Stimulated activated CD4-positive, alpha-beta T cell treated with anti-CD3 and anti-CD28 coated beads, Interleukin-12 subunit alpha, Interleukin-12 subunit beta, amount 100 ng/mL, for 4 hours (primary cell): ENCODE measurements at places on chromosomes 6 and 20.

GRCh38 chr6:7332090-7332745, 19.2 kb upstream of the SSR1 start:
- no peak for DNase-seq

GRCh38 chr6:151719070-151719469, 88.4 kb upstream of the ESR1 start:
- no peak for DNase-seq

- DNase-seq = no peak
Measured at GRCh38 chr6:25640891-25641290, 11.1 kb upstream of the SCGN start.

GRCh38 chr6:24920136-24920535, 15.6 kb downstream of the RIPOR2 start:
- DNase-seq = no peak

- DNase-seq = no peak
Measured at GRCh38 chr6:149223904-149224351, 93.6 kb upstream of the TAB2 start.

DNA sequence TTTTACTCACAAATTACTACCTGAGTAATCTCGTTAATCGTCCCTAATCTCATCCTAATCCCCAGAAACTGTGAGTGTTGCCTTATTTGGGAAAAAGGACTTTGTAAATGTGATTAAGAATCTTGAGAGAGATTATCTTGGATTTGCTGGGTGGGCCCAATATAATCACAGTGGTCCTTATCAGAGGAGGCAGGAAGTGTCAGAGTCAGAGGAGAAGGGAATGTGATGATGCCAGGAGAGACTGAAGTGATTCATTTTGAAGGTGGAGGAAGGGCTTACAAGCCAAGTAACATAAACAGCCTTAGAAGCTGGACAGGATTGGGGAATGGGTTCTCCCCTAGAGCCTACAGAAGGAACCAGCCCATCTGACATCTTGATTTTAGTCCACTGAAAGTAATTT, 16.7 kb downstream of the RPP21 start:
- DNase-seq = no peak

- DNase-seq = no peak
Measured at GRCh38 chr20:9918348-9918747, 79.5 kb upstream of the PAK5 start.

- peak; percentile 32 for DNase-seq
Measured at GRCh38 chr6:3259491-3259958, 778 bp downstream of the PSMG4 start.

- no peak for DNase-seq
Measured at GRCh38 chr6:89828988-89829471, 650 bp upstream of the CASP8AP2 start.

GRCh38 chr20:33311011-33311410, 28.0 kb downstream of the BPIFB1 start:
- no peak for DNase-seq

- DNase-seq = no peak
Measured at GRCh38 chr20:3432844-3433243, 25.4 kb upstream of the DNAAF9 start.

DNA sequence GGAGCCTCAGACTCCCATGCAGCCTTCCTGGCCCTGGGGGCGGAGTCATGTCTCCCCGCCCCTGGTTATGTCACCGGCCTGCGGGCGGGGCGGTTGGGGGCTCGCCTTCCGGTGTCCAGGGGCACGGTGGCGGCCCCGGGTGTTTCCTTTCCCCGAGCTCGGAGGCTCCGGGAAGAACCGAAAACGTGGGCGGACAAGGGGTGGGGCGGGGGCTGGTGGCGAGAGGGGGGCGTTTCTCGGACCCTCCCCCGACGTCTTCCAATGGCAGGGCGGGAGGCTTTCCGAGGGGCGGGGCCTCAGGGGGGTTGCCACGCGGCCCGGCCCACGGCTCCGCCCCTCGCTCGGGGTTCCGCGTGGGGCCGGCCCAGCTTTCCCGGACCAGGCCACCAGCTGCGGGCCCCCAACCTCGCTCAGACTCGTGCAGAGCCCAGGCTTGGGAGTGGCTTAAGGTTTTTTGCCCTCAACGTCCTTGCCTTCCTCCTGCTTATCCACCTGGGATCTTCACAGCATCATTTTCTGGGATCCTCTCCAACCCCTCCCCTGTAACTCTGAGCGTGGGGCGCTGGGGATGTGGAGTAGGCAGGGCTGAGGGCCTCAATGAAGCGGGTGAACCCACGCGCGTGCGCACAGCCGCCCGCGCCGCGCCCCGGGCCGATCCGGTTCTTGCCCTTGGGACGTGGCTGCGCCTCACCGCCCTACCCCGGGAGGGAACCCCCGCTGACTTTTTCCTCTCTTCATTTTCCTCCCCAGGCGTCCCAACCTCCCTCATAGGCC, 2.1 kb upstream of the NRN1 start:
- DNase-seq = peak; percentile 55

DNA sequence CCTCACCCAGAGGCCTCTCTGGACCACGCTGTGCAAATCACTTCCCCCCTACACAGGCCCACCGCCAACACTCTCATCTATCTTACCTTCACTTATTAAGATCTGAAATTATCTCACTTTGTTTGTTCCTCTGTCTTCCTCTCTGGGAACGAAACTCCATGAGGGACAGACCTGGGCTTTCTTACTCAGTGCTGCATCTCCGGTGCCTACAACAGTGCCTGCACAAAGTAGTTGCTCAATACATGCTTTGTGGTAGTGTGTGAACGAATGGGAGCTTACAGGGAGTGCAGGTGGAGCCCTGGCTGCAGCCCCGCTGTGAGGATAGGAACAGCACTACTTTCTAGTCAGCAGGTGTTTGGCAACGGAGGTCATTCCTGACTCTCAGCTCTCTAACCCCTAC, 5.3 kb downstream of the CASS4 start:
- no peak for DNase-seq

- DNase-seq = no peak
Measured at GRCh38 chr20:19070026-19070425, 142.4 kb upstream of the SLC24A3 start.

GRCh38 chr6:166708460-166708859, 81.4 kb upstream of the RPS6KA2 start:
- no peak for DNase-seq

GRCh38 chr20:18388860-18389259, 78.0 kb downstream of the DZANK1 start:
- DNase-seq = no peak

DNA sequence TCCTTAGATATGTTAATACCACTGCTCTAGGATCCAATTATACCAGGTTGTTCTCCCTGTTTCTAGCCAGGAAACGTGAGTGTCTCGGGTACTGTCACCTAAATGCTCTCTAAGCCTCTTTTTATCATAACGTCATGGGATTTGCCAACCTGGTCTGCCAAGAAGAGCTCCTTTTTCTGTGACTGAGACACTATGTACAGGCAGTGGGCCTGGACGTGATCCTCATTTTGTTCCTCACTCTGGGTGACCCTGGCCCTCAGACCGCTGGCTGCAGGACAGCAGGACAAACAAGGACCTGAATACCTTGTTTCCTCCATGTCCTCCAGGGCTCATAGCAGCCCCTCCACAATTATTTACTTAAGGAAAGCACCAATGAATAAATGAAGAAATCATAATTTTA, 69.1 kb downstream of the CD164 start:
- no peak for DNase-seq

DNA sequence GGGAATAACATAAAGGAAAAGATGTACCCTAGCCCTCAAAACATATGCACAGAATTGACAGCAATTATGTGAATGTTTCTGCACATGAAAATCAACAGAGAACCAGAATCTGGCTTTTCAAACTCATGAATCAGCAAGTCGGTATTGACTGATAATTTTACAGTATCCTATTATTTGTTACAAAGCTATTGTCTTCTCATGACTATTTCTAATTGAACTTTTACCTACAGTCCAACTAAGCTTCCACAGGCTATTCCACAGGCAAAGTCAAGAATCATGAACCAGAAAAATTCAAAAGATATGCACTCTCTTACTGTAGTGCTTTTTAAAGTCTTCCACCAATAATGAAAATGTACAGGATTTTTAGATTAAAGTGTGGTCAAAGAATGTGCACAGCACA, 49.1 kb upstream of the DST start:
- DNase-seq = no peak

GRCh38 chr6:167877994-167878779, 51.5 kb downstream of the AFDN start:
- no peak for DNase-seq

DNA sequence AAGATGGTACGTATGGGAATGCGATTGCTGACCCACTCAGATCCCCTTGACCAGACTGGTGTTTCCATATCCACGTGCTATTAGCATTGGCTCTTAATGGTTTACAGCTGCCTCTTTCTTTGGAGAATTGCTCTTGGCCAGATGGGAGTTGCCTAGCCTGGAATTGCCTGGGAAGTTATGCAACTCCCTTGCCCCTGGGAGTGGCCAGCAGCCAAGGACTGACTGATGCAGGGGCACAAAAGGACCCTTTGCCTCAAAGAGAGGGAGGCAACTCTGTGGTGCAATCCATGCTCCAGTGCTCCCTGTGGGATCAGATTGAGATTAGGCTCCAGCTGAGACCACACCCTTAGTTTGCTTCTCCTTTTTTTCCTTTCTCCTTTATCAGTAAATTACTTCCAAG, 203.5 kb upstream of the JAG1 start:
- DNase-seq = no peak

- DNase-seq = no peak
Measured at GRCh38 chr20:38870733-38871559, 55.3 kb upstream of the FAM83D start.

DNA sequence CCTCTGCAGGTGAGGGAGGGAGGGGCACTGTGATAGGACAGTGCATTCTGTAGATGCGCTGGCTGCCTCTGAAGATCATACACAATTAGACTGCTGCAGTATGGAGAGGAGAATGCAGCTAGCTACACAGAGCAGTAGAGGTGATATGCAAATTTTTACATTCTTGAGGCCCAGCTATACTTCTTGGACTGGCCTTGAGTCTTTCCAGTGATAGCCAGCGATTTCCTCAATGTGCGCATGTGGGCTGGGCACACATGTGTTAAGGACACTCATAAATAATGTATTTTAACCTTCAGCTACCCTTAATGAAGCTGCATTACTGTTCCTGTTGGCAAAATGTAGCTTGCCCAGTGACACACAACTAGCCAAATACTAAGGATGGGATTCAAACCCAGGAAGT, 19.0 kb downstream of the TTPAL start:
- no peak for DNase-seq

DNA sequence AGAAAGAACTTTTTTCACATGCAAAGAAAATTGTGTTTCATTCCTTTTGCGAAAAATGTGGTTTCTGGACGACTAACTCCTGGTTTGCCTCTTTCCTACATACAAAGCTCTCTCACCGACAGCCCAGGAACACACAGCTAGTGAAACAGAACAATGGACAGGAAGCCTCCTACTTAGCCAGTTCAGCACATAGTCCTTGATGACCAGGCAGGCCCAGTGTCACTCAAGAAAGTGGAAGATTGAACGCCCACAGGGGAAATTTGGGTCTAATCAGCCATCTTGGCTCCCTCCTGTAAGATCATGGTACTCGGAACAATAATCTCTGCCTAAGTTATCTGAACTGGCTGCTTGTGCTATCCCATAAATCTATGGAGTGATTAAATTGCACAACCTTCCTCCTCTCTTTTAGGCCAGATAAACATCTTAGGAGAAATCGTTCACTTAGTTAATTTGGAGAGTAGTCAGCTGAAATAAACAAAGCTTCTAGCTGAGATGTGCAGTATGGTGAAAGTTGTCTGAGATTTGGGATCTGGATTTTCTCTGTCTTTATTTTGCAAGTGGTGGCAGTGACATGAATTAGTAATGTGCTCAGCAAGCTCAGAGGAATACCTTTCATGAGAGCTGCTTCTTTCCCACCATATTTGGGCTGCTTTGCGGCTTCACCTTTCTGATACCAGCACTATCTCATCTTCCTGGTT, 147.0 kb downstream of the MTFR2 start:
- DNase-seq = no peak

DNA sequence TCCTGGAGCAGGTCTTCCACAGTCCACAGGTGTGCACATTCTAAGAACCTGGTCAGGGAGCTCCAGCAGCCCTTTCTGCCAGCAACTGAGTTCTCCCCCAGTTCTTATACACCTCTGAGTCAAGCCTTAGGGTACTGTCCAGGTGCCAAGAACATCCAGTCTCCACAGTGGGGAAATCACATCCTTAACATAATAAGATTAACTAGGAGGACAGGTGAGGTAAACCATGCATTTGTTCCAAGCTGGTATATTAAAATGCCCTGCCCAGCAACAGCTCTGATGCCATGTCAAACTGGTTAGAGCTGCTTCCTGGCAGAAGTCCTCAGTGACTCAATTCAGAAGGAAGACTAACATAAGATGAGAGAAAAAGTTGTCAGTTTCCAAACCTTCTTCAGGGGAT, 303.9 kb upstream of the SGK1 start:
- no peak for DNase-seq
